ENCODE measurements at places on chromosomes 5 and 9.

DNA sequence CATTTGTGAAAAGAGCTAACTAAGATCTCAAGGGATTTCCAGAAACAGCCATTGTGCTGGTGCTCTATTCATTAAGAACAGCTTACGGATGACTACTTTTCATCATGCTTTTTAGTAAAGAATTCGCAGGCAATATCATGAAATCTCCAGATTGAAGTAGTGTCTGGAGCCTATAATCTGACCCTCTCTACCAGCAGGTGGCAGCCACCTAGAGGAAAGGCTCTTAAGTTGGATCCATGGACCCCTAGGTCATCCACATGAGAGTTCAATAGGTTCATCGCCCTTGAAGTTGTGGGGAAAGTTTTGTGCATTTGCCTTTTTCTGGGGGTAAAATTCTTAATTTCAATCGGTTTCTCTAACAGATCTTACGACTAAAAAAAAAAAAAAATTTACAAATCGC lies 82.3 kb downstream of the SLC1A3 start:
- no peak for DNase-seq

DNA sequence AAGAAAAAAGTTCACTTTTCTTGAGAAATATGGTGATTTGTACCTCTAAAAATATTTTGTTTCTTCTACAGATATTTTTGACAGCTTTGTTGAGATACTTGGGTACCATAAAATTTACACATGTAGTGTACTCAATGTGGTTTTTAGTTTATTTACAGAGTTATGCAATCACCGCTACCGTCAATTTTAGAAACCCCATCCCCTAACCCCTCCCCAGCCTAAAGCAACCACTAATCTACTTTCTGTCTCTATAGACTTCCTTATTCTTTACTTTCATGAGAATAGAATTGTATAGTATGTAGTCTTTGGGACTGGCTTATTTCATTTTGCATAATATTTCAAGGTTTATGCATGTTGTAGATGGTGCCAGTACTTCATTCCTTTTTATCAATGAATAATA lies 45.0 kb upstream of the TDRD7 start:
- DNase-seq: no peak

- no peak for DNase-seq
Observed at GRCh38 chr5:107500840-107501239, 169.9 kb downstream of the EFNA5 start.

GRCh38 chr9:81517954-81518353 lies 171.4 kb downstream of the TLE1 start:
- DNase-seq: no peak

DNA sequence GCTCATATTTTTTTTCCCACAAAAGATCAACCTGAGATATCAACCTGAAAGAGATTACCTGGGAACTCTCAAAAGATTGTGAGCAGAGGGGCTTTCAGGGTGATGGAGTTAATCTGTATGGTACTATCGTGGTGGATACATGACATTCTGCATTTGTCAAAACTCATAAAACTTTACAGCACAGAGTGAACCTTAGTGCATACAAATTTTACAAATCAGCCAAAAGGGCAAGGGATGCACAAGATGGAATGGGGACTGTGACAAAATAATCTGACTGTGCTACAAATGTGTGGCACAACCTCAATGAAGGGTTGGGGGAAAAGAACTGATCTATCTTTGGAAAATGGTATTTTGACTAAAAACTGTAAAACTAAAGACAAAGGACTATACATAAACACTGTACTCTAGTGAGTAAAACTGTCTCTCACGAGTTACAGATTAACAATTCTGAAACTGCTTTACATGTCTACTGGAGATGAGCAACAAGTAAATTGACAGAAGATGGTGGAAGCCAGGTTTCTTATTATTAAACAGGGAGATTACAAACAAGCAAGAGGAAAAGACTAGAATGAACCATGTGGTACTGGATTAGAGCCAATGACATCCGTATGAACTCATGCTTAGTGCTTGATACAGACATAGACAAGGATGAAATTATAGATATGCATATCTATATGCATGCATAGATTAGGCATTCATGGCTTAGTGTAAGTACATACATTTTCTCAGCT lies 24.8 kb upstream of the RLN1 start:
- DNase-seq: peak; percentile 54

- DNase-seq: peak; percentile 70
Observed at GRCh38 chr9:131382850-131383729, 10.8 kb upstream of the PRRC2B start.

DNA sequence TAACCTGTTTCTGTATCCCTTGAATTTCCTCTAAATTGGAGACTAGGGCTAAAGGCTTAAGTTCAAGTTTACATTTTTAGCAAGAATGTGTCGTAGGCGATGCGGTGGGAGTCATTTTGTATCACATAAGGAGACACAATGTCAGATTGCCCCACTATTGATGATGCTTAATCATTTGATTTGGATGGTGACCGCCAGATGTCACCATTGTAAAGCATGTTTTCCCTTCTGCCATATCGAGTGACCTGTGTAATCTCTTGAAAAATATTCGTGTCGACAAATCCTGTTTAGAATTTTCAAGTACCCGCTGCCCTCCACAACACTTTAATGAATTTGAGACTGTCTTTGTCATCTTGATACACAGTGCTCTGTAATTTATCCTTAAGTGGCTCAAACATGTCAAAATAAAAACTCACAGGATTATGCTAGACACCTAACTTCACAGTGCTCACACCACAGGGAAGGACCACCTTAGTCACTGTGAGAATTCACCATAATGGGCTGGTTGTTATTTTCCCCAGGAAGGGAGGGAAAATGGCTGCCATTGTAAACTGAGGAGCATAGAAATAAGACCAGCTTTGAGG lies 34.5 kb upstream of the SLC46A2 start:
- DNase-seq: peak; percentile 30

- DNase-seq: no peak
Observed at GRCh38 chr9:4686584-4686983, 7.2 kb downstream of the CDC37L1 start.

DNA sequence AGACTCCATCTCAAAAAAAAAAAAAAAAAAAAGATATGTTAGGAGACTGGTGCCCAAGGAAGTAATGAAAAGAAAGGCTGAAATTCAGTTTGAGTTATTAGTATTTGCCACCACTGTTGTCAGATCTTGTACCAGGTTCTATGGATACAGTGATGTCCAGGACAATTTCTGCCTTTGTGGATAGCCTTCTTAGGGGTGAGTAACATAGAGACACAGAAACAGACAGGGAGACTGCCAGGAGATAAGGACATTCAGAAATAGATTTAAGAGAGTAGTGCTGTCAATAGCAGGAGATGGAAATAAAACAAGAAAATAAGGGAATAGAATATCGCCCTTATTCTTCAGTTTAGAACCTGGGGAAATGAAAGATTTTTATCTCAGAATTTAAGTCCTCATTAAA lies 6.3 kb upstream of the SPINK14 start:
- DNase-seq: no peak

DNA sequence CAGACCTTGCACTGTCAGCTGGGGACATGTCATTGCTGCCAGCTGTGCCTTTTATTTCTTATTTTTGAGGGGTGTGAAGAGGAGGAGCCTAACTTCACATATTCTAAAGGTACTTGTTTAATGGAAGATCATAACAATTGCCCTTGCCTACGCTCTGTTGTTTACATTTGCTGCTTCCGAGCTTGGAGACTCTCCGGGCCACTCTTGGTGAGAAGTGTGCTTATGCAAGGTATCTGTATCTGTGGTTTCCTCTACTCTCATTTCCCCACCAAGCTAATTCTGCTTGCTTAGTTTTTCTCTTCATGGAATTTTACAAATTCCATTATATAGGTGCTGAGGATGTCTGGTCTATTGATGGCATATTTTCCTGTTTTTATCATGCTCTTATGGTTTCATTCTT lies 105.3 kb downstream of the RASGRF2 start:
- DNase-seq: peak; percentile 72

- no peak for DNase-seq
Observed at GRCh38 chr9:131409458-131409992, 15.6 kb downstream of the PRRC2B start.

GRCh38 chr9:105330755-105331154 lies 86.3 kb downstream of the SLC44A1 start:
- no peak for DNase-seq

DNA sequence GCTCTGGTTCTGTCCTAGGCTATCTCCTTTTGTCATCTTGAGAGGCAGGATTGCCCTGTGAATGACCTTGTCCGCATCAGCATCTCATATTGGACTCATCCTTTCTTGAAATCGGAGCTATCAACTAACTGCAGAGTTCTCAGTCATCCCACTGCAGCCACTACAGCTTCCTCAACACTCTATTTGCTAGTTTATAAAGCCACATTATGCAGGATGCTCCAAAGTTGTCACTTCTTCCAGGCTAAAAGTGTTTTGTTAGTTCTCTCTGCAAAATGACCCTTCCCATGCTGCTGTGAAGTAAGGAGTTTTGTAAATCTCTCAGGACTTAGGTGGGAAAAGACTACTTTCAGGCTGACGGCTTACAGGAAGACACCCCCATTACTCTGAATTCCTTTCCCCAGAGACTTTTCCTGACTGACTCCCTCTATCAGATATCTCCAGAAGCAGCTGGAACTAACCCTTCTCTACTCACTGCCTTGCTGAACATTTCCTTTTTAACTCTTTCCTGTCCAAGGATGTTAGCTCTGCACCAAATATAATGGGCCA lies 257.6 kb downstream of the NFIB start:
- peak; percentile 46 for DNase-seq

GRCh38 chr9:104091116-104091515 lies 3.0 kb upstream of the SMC2 start:
- DNase-seq: no peak

DNA sequence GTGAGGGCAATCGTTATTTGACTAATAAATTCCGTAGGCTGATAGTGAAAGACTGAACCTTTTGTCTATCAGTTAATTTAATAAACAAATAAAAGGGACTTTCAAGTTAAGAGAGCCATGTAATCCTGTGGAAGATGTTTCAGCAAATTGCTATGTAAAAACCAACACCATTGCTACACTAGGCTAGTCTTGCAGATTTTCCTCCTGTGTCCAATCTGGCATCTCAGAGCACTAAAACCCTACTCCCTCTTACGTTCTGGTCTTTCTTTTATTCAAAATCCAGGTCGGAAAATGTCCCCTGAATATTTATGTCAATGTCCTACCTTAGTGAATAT lies 478.8 kb upstream of the TNC start:
- DNase-seq: no peak

- DNase-seq: no peak
Observed at GRCh38 chr5:133321833-133322420, 270.1 kb downstream of the HSPA4 start.

GRCh38 chr9:23825700-23826099 lies 340 bp downstream of the ELAVL2 start:
- DNase-seq: no peak

DNA sequence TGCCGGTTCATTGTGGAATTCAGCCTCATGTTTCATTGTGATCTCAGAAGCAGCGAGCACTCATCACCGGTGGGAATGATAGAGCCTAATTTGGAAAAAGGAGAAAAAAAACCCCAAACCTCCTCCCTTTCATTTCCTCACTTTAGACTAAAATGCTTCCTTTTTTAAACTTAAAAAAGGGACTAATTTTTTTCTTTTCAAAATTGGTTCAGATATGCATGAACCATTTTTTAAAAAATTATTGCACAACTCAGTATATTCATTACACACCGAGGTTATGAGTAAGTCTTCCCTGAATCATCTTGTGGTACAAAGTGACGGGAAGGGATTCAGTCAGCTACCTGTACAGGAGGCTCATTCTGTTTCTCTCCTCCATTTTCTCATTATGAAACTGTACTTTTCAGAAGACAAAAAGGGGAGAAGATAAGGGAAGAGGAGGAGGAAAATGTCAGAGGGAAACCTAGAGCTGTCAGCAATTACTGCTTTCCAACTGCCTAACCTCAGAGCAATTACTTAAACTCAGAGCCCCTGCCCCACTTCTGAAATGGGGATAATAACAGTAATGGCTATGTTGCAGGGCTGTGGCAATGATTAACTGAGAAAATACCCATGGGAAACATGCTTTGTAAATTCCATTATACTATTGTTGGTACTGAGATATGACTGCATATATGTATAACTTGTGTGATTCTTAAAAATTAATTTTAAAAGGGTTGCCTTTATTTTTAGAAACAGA lies 24.0 kb downstream of the GALNT10 start:
- peak; percentile 89 for DNase-seq

GRCh38 chr5:172870291-172870714 lies 36.3 kb downstream of the ERGIC1 start:
- DNase-seq: peak; percentile 98

DNA sequence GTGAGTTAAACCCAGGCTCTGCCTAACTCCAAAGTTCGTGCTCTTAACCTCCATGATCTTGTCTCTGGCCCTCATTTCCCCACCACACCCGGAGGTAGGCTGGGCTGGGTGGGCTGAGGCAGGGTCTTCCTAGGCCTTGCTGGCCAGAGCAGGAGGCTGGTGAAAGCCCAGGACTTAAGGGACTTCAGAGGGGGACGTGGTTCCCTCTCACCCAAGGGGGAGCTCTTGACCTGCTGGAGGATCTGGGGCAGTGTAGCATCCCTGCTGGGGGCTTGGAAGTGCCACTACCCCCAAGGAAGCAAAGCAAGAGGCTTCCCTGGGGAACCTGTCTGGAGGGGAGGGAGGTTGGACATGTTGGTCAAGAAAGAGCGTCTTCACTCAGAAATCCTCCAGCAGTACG lies 14.7 kb downstream of the PITX1 start:
- no peak for DNase-seq

GRCh38 chr9:133714606-133715294 lies 23.4 kb downstream of the SARDH start:
- DNase-seq: peak; percentile 76

- DNase-seq: no peak
Observed at GRCh38 chr5:65066387-65067146, 297.8 kb downstream of the CWC27 start.

DNA sequence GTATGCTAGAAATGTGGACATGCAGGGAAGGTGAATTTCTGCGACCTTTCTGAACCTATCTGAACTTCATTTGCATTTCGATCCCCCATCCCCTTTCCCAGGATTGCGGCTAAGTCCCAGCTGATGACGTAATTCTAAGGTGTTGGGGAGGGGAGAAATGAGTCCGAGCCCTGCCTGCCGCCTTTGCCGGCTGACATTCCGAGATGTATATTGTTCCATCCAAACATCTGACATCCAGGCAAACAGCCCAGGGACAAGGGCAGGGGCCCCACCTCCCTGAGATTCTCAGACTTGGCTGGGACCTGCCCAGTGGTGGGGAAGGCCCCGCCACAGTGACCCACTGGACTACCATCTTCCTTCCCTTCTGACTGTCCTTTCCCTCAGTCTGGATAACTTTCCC lies 494.6 kb downstream of the ENC1 start:
- DNase-seq: no peak

DNA sequence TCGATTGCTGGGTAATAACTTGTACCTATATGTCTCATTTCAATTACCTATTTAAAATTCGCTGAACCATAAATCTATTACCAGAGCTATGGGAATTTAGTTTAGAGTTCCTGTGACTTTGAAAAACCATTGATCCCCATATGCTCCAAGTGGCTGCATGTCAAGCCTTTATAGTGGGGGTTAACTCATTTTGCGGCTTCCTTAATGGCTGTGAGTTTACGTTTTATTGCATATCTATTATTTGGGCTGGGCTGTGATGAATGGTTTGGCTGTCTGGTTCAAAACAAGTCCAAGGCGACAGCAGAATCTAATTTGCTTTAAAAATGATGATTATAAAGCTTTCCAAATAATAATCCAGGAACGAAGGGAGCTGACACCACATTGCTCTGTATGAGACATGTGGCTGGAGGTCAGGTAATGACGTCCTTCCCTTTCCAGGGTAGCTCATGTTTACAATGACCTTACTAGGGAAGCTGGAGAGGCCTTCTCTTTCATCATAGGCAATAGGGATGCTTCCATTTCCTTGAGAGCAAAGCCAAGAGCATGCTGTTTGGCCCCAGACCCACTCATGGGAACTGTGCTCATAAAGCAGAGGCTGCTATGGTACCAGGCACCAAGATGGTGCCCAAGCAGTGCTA lies 258.3 kb downstream of the HSPA4 start:
- DNase-seq: no peak

All from iris pigment epithelial cell (primary cell).